ENCODE measurements at places on chromosomes 1 and 21. TPM values are rescaled to one million over a fixed set of nuclear protein-coding genes. Genes with fewer than 3 reads are reported as not detected.

GRCh38 chr21:41250519-41250918, 66.1 kb upstream of the FAM3B start:
- peak; percentile 87 for DNase-seq

- no peak for DNase-seq
Measured at GRCh38 chr1:152517237-152517811, 3.0 kb downstream of the CRCT1 start.

DNA sequence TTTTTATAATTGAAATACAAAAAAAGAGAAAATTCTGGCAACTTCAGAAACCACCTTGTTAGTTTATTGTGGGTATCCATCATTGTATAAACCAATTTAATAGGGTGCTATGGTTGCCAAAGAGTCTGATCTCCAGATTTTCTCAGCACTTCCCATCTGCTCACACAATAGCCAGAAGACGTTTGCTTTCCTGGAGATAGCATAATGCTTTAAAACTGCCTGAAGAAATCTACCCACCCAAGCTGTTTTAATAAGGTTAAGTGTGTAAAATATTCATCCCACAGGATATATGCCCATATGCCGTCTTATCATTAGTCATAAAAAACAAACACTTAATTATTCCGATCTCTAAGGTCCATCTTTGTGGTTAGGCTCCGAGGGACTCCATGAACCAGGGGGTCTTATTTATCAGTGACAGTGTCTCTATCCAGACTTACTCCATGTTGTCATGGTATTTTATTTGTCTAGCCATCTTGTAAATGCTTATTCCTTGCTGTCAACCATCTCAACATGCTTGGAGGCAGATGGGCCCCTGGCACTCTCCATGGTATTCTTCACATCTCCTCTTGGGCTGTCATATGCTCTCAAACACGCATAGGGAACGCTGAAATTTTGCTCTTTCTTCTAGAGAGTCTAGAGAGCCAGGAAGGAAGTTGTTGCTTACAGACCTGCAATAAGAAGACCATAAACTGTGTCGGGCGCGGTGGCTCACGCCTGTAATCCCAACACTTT, 58.5 kb downstream of the MAP10 start:
- DNase-seq, result no peak

DNA sequence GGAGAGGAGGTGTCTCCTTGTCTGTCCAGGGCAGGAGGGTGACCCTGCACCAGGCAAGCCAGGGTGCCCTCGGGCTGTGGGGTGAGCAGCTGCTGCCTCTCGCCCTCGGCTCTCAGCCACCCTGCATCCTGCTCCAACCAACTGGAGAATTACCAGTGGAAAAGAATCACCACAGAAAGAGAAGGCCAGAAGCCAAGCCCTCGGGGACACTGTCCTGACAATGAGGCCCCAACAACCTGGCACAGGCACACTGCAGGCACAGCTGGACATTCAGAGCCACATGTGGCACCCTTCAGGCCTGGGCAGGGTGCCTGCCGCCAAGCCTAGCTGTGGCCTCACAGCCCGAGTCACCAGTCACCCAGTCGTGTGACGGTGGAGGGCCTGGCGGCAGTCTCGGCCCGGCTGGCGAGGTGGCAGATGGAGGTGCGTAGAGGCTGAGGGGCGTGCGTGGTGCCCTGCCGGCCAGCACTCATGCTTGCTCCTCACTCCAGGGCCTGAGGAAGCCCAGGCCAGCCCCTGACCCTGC, 12.0 kb downstream of the MEGF6 start:
- DNase-seq, result no peak

DNA sequence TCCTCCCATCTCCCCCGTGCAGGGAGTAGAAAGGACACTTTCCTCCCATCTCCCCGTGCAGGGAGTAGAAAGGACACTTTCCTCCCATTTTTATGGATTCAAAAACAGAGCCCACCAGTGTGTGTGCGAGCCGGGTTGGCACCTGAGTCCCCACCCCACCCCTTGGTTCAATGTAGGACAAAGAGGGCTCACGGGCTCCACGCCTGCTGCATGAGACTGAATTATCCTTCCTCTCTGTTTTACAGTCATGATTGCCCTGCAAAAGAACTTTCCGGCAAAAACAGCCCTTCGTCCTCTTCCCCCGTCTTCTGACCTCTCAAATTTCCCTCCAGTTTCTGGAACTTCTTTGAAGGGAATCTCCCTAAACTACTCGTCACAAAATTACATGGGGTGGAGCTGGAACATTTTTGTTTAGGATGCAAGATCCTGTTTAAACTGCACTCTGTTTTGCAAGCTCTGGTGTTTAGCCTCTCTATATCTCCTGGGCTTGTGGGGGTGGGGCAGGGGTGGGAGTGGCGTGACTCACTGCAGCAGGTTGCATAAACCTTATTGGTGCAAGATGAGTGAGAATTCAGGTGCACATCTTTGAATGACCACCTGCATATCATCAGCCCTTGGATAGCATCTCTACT, 99.8 kb downstream of the PSMG1 start:
- DNase-seq, result peak; percentile 73

DNA sequence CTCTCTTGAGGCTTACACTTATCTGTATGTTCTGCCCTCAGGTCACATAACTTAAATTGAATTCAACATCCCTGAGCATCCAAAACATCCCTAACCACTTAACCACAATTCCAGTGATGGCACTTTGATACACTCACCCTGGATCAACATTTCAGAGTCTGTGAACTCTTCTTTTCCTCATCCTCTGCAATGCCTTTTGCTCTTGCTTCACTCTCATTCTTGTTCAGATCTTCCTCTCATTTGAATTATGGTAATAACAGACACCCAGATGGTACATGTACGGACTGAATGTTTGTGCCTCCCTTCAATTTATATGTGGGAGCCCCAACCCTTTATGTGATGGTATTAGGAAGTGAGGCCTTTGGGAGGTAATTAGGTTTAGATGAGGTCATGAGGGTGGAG, 33.4 kb downstream of the PTGER3 start:
- DNase-seq, result no peak

DNA sequence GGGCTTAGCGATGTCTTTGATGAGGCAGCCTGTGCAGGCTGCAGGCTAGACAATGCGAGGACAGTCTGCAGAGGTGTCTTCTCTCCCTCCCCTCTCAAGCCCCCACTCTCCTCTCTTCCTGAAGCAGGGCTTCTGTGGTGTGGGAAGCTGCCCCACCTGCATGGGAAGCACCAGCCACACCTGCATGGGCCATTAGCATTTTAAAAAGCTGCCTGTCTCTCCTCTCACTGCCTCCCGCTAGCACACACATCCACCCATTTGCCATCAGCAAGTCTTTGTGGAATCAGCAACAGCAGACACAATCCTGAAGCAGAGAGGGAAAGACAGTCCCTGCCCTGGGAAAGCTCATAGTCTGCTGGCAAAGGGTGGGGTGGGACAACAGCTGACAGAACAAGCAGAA, 53.1 kb downstream of the NAV1 start:
- DNase-seq, result no peak

GRCh38 chr1:228494970-228495853, 8.0 kb downstream of the RNF187 start:
- no peak for DNase-seq

DNA sequence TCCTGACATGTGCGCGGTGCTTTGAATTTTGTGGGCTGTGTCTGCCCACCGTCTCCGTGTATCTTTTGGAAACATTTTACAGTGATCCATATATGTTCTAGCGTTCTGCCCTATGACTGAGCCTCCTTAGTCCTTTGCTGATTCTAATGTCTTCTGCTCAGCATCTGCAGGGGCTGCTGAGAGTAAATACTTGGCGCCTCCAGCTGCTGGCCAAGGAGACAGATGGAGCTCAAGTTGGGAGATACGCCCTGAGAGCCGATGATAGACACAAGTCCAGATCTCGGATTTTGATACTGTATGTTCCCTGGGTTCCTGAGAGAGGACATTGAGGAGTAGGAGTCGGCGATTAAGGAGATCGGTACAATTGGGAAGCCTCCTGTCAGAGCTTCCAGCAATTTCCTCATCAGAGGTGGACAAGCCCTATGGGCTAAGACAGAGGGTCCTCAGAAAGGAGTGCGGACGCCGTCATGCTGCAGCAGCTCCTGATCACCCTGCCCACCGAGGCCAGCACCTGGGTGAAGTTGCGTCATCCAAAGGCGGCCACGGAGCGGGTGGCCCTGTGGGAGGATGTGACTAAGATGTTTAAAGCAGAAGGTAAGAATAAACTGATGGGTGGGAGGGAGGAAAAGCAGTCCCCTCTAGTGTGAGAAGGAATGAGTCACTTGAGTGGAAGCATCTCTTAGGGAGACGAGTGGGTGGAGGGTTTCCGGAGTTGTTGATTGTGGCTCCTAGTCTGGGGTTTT, 390 bp downstream of the ZFP69B start:
- no peak for DNase-seq

GRCh38 chr1:71339238-71339637, 258.4 kb upstream of the ZRANB2 start:
- no peak for DNase-seq

DNA sequence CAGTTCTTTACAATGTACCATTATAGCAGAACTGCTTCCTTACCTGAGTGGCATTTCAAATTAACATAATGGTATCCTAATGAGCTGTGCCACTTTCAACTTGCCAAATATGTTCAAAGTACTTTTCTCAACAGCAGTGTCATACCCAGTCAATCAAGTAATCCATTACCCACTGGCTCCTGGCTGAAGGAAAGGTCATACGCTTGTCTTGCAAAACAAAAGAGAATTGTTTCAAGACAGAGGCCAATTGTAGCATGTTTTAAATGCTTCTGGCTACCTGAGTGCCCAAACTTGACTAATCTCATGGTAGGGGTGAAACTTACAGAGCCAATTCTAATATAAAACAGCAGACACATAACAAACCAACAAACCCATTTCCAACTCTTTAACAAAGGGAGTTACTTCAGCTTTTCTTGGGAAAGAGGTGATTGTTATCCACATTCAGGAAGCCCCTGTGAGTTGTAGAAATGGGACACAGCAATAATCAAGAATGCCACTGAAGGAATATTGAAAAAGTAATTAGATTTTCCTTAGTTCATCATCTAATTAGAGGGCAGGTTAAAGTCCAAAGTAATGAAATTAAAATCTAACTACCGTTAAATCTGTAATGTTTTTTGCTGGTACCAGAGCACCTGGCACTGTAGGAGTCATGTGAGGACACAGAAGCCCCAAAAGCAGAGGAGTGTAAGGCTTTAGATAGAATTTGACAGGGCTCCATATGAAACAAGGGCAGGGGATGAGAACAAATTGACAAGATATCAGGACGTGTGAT, 241.9 kb downstream of the RWDD3 start:
- DNase-seq, result no peak

Gene KLF17
- 0.80 TPM for total RNA-seq
